ENCODE measurements at places on chromosomes 1 and 21.

- no peak for DNase-seq
These were observed 20.9 kb upstream of the RNF11 start for GRCh38 chr1:51215169-51215568.

DNA sequence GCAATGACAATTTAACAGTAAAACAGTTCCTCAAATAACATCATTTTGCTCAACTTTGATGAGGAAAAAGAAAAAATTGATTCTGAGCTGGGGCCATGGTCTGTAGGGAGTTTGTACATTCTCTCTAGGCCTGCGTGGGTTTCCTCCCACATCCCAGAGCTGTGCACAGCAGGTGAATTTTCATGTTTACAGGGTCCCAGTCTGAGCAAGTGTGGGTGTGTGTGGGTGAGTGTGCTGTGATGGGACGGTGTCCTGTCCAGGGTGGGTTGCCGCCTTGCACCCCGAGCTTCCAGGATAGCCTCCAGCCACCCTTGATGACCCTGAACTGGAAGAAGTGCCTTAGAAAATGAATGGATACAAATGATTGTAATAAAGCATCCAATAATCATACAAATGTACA is 75.6 kb upstream of the BCL10 start:
- DNase-seq, result no peak

DNA sequence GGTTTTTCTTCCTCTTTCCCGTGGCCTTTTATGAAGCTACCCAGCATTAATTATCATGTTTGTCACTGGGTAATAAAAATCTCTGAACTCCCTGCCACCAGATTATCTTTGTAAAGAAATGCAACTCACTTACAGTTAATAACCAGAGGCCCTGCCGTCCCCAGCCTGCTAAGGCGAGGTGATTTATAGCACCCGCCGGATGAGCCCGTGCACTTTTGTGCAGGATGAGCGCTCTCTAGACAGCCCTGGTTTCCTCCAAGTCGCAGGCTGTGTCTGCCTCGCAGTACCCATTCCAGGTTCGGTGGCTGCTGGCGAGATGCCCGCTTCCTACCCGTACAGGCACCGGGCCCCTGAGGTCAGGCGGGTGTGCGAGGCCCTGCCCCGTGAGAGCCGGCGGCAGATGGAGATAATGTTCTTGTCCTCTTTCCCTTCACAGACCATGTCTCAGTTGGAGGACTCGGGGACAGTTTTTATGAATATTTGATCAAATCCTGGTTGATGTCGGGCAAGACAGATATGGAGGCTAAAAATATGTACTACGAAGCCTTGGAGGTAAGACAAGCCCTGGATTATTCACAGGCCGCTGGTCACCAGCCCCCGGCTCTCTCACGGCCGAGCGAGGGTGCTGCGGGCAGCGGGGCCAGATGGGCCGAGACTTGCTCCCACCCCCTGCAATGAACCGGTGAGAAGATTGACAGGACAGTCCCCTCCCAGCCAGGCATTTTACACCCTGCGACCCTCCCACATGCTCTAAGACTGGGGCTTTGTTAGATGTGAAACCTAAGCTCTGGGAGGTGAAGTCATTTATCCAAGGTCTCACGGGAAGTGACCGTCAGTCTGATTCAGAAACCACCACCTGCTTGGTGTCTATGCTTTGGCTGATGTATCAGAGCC is 28.5 kb upstream of the SELENON start:
- DNase-seq, result no peak

GRCh38 chr1:6580119-6580592 is 362 bp downstream of the ZBTB48 start:
- DNase-seq, result no peak

- peak; percentile 64 for DNase-seq
These were observed 7.6 kb downstream of the DNMT3L start for GRCh38 chr21:44253832-44254710.

DNA sequence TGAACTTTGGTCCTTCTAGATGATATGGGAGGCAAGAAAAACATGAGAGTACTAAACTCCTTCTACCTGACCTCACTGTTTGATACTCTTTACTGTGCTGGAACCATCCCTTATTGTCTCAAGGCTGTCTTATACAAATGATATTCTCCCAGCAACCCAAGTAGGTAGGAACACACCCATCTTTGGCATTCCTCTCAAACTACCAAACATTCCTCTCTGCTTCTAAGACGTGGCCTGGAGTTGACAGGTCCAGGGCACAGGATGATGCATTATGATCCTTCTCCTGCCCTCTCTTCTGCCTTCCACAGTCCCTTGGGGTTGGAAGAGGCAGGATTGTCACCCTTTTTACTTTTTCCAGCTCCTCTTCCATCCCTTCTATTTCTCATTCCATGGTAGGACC is 90.5 kb downstream of the SPATA17 start:
- DNase-seq, result no peak

Measured in dermis blood vessel endothelial cell (primary cell).